Activated CD8-positive, alpha-beta memory T cell treated with anti-CD3 and anti-CD28 coated beads, Interleukin-2, amount 10 ng/mL, durations not matched to agents 7 days and 5 days (primary cell): ENCODE measurements at places on chromosomes 6 and 20. TPM values are rescaled to one million over a fixed set of nuclear protein-coding genes. Genes with fewer than 3 reads are reported as not detected.

Gene DDX43
- total RNA-seq, result 0.77 TPM

Gene TFAP2A
- total RNA-seq, result 0.21 TPM

Gene WFDC5
- total RNA-seq, result not detected

Gene DAAM2
- not detected for total RNA-seq

Gene ANGPT4
- total RNA-seq, result not detected

Gene LPA
- total RNA-seq, result not detected

Gene BMP5
- not detected for total RNA-seq

Gene LMBRD1
- 19.1 TPM for total RNA-seq

Gene EFCAB8
- 0.30 TPM for total RNA-seq

Gene SNAI1
- 0.61 TPM for total RNA-seq

Gene VNN1
- total RNA-seq, result not detected

Gene DEFB112
- not detected for total RNA-seq

Gene PRSS16
- 0.82 TPM for total RNA-seq

Gene FOXC1
- 0.26 TPM for total RNA-seq

Gene ADGRG6
- total RNA-seq, result 0.26 TPM

Gene SOX18
- total RNA-seq, result 0.20 TPM

Gene CDH22
- not detected for total RNA-seq

Gene SLC17A2
- not detected for total RNA-seq

Gene RAET1L
- total RNA-seq, result not detected

Gene IFT52
- total RNA-seq, result 15.9 TPM

Gene GABRR2
- total RNA-seq, result 0.67 TPM

Gene CD164
- total RNA-seq, result 275 TPM

Gene TBC1D20
- total RNA-seq, result 29.4 TPM

Gene RXRB
- total RNA-seq, result 36.0 TPM

Gene IL22RA2
- not detected for total RNA-seq
